ENCODE measurements at places on chromosomes 3 and 15.

DNA sequence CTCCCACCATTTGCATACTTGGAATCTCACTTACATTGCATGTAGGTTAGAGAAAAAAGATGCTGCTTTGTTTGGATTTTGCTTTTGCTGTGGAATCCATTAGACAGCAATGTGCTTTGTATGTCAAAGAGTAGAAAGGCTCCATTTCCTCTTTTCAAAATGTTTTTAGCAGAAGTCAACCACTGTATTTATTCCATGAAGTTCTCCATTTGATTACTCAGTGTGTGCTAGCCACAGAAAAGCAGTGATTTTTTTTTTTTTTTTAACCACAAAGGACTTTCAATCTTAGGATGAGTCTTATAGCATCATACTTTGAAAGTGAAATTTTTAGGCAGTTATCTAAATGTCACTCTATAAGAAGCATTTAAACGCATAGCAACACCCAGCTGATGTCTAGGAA, 285.0 kb upstream of the ADAMTS9 start:
- DNase-seq, result peak; percentile 68

- no peak for DNase-seq
Measured at GRCh38 chr15:94196531-94196930, 34.8 kb upstream of the MCTP2 start.

GRCh38 chr15:79978655-79979514, 7.9 kb upstream of the BCL2A1 start:
- peak; percentile 27 for DNase-seq

GRCh38 chr3:34758630-34759261, 880.6 kb upstream of the ARPP21 start:
- DNase-seq, result no peak

DNA sequence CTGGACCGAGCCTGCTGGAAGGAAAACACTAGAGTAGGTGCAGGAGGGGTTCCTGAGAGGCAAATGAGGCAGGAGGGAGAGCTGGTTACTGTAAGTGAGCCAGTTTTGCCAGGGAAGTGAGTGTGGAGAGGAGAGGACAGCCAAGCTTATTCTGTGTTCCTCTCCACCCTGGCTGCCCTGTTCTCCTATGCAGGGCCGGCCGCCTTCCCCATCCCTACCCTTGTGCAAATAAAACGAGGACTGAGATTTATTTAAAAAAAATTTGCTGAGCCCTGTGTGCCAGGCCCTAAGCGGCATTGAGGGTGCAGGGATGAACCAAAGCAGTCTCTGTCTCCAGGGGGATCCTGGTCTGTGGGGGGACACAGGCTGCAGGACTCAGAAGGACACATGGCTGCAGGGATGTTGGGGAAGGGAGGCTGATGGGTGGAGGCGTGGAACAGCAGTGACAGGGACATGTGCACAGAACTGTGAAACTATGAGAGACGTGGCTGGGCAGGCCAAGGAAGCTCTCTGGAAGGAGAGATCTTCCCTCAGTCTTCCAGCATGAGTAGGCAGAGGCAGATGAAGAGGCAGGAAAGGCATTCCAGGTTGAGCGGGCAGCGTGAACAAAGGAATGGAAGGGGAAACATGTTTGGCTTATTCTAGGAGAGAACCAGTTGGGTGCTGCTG, 12.1 kb downstream of the CORO2B start:
- DNase-seq, result no peak

GRCh38 chr3:2896308-2896939, 213.8 kb downstream of the IL5RA start:
- DNase-seq, result peak; percentile 18
